H4 (cell line): ENCODE measurements at places on chromosomes 6 and 20. TPM values are rescaled to one million over a fixed set of nuclear protein-coding genes. Genes with fewer than 3 reads are reported as not detected.

The CTCFL gene
- not detected in 2 replicates for total RNA-seq

The RBCK1 gene
- 91.7 and 95.5 TPM in 2 replicates for total RNA-seq

The PPP1R16B gene
- 0.16 TPM in 1 of 2 replicates, not detected in the other for total RNA-seq

The LRRN4 gene
- total RNA-seq: not detected in 2 replicates

The TTK gene
- total RNA-seq: 27.1 and 32.3 TPM in 2 replicates

The OR2J1 gene
- not detected in 2 replicates for total RNA-seq

The ABHD16A gene
- total RNA-seq: 28.0 and 34.6 TPM in 2 replicates
